Suprapubic skin (tissue), 4 donors: ENCODE measurements at places on chromosomes 5 and 9.

DNA sequence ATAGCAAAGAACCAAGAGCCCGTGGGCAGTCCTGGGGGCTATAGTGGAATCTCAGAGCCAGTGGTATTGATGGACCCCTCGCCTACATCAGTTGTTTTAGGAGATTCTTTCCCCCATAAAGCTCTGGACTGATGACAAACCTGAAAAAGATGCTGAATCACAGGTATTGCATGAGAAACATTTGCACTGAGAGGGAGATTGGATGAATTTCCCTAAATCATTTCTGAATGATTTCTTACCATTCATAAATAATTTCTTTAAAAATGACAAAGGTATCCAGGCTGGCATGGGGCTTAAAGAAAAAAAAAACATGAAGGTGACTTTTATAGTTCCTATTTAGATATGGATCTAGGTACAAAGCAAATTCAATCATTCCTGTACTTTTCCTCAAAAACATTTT, 54.0 kb upstream of the SLIT3 start:
- no peak for DNase-seq

GRCh38 chr5:143592648-143593047, 189.2 kb upstream of the NR3C1 start:
- no peak for DNase-seq

DNA sequence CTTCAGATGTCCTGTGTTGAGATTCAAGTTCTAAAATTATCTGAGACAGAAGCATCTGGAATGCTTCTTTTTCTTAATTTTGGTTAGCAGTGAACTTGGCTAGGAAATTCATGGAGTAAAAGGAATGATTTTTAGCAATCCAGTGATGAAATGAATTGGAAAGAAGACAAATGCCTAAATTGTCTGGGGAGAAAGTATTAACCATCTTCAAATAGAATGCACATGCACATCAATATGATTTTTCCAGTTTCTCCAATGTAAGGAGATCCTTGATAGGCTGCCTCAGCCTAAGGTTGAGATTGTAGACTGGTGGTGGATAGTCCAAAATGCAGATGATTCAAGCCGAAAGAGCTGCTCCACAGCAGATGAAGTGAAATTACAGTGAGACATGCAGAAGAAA, 106.7 kb downstream of the PCSK5 start:
- DNase-seq = no peak

DNA sequence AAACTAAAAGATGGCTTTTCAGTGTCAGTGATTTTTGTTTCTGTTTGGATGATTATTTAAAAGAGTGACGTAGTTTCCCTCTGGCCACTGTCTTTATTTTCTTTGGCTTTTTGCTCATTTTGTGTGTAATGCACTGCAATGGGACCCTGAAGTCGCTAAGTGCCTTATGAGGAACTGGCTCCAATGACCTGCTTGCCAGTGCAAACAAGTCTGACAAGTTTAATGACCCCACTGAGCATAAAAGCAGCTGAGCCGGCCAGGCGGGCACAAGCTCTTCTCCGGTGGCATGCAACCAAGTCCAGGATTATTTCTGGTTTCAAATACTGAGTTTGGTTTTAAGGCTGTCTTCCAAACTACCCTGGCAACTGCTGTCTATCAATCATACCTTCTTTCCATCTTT, 15.6 kb upstream of the GNA14 start:
- no peak for DNase-seq

DNA sequence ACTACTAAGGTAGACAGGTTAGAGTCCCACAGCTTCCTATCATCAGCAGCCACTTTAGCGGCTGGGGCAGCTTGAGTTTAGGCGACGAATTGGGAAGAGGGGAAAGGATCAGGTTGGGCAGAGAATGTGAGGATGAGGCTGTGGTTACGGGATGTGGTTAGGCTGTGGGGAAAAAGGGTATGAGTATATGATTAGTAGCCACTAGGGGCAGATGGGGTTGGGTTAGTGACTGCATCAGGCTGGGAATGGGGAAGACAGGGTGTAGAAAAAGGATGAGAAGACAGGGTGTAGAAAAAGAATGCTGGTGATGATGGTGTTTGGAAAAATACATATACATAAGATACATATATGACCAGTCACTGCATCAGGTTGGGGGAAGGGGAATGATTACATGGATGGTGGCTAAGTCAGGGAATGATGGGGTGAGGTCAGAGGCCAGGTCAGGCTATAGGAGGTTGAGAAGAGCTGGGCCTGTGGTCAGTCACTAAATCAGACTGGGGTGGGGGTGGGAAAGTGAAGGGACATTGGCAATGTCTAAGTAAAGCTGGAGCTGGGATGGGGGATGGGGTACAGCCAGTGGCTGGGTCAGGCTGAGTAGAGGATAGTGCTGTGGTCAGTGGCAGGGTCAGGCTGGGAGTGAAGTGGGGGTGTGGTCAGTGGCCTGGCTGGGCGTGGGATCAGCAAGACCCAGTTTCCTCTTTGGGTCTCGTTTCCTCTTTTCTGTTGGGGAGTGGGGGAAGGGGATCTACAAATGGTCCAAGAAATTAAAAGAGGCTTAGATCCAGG, 2.1 kb downstream of the TLN1 start:
- DNase-seq = no peak

DNA sequence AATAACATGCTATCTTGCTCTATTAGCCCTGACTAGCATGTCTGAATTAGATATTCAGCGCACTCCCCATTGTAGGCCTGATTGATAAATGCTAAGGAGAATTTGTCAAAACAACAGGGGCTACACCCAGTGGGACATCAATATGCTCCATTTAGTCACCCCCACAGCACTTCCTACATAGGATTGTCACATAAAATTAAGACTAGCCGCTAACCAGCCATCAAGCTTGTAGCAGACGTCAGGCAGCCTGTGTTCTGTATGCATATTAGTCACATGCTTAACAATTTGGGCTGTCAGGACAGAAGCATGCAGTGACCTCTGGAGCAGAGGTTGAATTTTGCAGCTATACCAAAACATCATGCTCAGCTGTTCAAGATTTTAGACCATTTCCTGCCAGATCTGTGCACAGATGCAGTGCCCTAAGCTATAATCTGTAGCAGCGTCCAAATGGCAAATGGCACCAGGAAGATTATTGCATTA, 197.4 kb upstream of the ISL1 start:
- no peak for DNase-seq

DNA sequence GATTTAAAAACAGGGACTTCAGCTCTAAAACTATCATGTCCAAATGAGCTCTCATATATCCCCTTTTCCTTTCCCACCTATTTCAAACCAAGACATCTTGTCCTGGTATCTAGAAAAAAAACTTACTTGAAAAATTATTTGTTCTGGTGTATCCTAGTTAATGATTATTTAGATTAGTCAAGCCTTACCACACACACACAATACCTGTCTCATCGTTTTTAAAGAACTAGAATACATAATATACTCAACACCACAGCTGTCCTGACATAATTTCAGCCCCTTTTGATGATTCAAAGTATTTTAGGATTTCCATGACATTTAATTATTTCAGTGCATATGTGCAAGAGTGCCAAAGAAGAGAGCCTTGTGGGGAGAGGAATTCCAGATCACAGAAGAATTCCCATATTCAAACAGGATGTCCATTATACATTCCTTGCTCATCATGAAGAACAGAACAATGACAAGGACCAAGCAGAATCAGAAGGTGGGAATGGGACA, 233.7 kb downstream of the SMARCA2 start:
- DNase-seq = no peak

GRCh38 chr5:10343486-10343885, 10.0 kb upstream of the MARCHF6 start:
- DNase-seq = no peak

DNA sequence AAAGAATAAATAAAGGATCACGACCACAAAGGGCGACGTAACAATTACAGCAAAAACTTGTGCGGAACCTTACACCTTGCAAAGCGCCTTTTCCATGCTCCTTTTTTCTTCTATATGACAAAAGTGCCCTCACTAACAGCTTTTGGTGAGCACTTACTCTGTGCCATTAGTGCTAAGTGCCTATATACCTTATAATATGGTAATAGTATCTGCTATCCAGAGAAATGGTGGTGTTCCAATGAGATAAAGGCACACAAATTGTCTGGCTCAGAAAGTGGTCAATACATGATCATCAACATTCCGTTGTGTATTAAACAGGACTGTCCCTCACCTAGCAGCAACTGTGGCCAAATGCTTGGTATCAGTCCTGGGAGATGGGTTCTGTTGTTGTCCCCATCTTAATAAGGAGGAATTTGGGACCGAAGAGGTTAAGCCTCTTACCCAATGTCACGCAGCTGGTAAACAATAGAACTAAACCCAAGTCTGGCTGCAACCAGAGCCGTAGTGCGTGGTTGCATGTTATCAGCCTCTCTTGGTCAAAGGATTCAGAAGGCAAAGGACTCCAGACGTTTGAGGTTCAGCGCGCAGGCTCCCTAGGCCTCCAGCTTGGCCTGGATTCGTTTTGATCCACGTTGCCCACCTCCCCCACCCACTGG, 564 bp upstream of the TOR2A start:
- no peak for DNase-seq

GRCh38 chr9:26229324-26230054, 551.2 kb upstream of the TUSC1 start:
- DNase-seq = no peak

DNA sequence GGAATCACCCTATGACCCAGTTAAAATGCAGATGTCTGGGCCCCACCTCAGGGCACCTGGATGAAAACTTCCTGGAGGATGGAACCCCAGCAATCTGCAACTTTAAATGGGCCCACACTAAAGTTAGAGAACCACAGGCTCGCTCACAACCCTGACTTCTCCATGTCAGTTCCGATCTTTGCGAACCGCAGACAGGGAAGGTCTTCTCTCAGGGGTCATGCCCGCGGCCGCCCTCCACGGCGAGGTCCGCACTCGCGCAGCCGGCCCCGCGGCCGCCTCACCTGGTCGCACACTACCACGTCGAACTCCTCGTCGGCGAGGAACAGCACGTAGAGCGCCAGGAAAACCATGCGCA, 499 bp downstream of the ALG2 start:
- no peak for DNase-seq

DNA sequence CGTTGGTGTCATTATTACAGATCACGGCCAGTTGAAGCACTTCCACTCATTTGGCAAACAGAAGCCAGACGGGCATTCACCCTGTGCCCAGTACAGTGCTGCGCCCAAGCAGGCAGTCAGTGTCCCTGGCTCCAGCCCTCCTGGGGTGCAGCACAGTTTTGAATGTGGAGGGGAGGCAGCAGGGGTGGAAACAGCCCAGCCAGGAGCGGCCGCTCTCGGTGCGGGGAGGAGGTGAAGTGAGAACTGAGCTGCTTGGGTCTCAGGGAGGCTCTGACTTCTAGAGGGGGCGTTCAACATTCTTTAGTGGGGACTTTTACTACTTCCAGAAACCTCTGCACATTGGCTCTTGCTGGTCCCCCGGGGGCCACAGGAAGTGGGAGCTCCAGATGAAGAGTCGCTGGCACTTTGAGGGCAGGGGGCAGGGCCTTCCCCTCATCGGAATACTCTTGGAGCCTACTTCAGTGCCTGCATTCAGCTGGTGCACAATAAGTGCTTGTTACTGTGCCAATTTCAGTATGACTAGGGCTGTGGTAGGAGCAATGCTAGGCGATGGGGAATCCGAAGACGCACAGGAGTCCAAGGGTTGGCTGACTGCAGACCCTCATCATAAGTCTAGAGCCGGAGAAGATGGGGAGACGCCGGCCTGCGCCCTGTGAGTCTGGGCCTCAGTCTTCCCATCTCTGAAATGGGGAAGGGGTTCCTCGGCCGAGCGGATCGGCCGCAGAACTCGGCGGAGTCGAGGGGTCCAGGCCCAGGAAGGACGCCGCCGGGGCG, 492 bp upstream of the NEK6 start:
- DNase-seq = no peak

DNA sequence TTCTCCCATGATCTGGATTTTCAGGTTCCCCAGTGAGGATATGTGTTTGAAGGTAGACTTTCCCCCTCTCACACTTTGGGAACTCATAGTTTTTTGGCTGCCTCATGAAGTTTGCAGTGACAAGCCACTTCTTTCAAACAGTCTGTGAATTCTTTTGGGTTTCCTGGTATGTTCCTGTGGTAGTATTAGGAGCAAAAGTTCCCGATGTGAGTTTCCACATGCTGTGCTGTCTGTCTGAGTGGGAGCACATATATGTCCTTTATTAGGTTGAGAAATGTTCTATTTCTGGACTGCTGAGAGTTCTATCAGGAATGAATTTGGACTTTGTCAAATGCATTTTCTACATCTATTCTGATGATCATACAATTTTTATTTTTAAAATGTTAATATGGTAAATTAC, 273.2 kb upstream of the TARS1 start:
- no peak for DNase-seq

DNA sequence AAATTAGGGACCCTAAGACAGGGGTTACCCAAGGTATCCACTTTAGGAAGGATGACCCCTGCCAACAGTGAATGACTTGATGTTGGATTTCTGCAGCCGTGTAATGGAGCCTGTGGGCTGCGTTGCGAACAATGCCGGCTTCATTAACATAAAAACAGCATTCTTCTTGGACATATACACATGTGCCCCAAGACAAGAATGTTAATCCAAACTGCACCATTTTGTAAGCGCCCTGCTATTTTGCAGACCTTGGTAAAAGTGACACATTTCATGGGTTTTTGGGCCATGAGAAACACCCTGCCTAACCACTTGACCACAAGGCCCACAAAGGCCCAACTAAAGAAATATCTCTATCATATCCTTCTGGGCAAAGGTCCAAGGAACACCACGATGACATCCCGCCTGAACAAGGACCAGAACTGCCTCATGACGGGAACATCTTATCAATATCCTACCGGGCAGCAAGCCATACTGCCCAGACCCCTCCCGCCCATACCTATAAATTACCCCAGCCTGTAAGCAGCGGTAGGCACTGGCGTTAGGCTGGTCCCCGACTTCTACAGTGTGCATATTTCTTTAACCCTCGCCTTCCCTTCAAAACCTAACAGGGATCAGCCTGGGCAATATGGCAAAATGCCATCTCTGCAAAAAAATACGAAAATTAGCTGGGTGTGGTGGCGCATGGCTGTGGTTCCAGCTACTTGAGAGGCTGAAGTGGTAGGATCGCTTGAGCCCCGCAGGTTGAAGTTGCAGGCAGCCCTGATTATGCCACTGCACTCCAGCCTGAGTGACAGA, 9.7 kb upstream of the PDCD1LG2 start:
- no peak for DNase-seq

GRCh38 chr9:37943345-37944265, 39.7 kb upstream of the SLC25A51 start:
- no peak for DNase-seq

GRCh38 chr5:6743161-6743560, 29.9 kb downstream of the TENT4A start:
- DNase-seq = no peak

DNA sequence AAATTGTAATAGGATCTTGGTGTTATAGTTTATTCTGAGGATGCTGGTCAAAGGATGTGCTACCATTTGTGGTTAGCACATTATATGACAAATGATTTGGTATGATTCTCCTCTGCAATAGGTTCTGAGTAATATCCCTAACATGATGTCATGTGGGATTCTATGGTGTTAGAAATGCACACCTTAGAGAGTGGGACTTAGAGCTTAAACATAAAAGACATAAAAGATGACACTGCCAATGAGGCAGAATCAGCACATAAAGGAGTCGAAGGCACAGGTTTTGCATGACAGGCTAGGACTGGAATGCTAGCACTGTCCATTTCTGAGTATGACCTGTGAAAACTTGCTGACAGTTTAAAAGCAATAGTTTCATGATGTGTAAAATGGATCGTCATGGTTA, 100.4 kb downstream of the OSTF1 start:
- DNase-seq = no peak

- DNase-seq = no peak
These were observed 92.6 kb upstream of the IRX4 start for GRCh38 chr5:1975406-1975715.
